ENCODE measurements at places on chromosomes 16 and 17.
A peak's percentile ranks its signal among the peaks of the same experiment; 100 is the strongest.

DNA sequence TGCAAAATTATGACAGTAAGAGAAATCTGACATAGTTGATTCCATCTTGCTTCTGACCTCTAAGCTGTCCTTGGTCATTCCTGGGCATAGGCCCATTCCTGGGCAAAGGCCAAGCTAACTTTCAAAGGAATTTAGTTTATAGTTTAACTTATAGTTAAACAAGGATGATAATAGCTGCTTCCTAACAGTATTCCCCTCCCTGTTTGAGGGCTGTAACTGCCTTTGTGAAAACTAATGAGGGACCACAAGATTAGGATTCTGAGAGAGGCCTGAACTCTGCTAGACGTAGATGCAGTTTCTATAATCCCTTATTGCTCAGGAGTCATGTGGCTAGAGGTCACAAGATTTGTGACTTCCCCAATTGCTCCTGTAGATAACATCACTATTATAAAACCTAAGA, 80.2 kb upstream of the ASIC2 start:
- no peak for DNase-seq
- no peaks in the 10 kb centered on the region for H3K4me1 ChIP-seq
- H3K36me3 ChIP-seq: no peaks in the 10 kb centered on the region
- H3K27ac ChIP-seq: no peak overlapping the region
- H3K27me3 ChIP-seq: no peaks in the 10 kb centered on the region

DNA sequence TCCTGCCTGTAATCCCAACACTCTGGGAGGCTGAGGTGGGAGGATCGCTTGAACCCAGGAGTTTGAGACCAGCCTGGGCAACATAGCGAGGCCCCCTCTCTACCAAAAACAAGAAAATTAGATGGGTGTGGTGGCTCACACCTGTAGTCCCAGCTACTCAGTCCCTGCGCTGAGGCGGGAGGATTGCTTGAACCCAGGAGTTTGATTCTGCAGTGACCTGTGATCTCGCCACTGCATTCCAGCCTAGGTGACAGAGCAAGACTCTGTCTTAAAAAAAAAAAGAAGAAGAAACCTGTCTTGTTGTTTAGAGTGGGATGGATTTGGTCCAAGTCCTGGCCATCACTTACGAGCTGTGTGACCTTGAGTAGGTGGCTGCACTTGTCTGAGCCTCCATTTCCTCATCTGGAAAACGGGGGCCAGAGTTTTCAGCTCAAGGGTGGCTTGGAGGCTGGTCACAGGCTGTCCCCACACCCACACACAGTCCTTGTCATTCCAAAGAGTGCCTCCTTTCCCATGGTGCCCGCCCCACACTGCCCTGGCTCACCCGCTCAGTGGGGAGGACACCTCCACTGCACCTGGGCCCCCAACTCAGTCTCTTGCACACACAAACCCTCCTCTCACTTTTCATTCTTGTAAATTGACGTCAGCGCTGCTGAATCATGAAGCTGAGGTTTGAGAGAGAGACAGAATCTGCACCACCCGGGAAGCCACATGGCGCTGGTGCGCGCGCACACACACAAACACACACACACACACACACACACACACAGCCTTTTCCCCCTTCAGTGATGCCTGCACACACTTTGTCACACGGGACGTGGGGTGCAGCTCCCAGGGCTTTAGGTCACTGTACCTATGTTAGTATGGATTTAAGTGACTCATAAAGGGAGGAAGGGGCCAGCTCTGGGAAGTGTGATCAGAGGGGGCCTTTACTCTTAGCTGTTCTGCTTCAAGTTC, 4.2 kb downstream of the SOCS1 start:
- peaks cover 2% of the 10 kb centered on the region for H3K36me3 ChIP-seq
- H3K27ac ChIP-seq: no peak overlapping the region
- H3K4me1 ChIP-seq: peaks cover 1% of the 10 kb centered on the region

DNA sequence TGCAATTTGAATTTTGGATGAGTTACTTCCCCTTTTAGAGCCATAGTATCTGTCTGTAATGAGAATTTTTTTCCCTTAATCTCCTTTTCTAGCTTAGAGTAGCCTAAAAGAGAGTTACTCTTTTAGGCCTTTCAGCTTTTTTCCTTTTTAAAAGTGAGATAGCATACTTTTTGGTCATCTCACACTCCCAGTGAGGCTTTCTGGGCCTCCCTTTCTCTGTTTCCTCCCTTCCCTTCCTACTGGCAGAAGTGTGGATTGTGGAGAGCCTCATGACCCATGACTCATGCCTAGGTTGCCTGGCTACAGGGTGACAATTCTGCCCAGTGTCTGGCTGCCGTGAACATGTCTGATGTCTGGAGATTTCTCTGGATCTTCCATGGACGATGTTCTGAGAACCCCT, 15.2 kb downstream of the KRT23 start:
- no peak overlapping the region for H3K27ac ChIP-seq
- H3K4me1 ChIP-seq: no peaks in the 10 kb centered on the region
- DNase-seq: peak; percentile 68
- no peaks in the 10 kb centered on the region for H3K36me3 ChIP-seq
- peaks cover 4% of the 10 kb centered on the region for H3K27me3 ChIP-seq
- no peak overlapping the region for H3K4me3 ChIP-seq

DNA sequence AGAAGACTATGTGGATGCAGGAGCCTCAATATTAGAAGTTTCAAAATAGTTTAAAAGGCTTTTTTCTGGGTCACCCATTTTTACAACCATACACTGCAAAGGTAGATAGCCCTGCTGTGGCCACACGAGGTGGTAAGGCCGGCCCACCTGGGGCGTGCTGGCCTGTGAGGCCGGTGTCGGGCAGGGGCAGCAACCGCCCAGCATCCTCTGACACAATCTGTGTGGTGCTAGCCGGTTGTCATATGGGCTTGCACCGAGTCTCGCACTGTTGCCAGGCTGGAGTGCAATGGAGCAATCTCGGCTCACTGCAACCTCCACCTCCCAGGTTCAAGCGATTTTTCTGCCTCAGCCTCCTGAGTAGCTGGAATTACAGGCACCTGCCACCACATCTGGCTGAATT, 44.0 kb downstream of the CFAP20 start:
- no peaks in the 10 kb centered on the region for H3K27me3 ChIP-seq
- H3K4me1 ChIP-seq: no peaks in the 10 kb centered on the region
- no peak for DNase-seq

- no peaks in the 10 kb centered on the region for H3K27me3 ChIP-seq
- H3K27ac ChIP-seq: no peak overlapping the region
- H3K4me1 ChIP-seq: no peaks in the 10 kb centered on the region
- DNase-seq: no peak
- H3K36me3 ChIP-seq: no peaks in the 10 kb centered on the region
Measured at GRCh38 chr16:47374629-47375028, 86.2 kb downstream of the ITFG1 start.

DNA sequence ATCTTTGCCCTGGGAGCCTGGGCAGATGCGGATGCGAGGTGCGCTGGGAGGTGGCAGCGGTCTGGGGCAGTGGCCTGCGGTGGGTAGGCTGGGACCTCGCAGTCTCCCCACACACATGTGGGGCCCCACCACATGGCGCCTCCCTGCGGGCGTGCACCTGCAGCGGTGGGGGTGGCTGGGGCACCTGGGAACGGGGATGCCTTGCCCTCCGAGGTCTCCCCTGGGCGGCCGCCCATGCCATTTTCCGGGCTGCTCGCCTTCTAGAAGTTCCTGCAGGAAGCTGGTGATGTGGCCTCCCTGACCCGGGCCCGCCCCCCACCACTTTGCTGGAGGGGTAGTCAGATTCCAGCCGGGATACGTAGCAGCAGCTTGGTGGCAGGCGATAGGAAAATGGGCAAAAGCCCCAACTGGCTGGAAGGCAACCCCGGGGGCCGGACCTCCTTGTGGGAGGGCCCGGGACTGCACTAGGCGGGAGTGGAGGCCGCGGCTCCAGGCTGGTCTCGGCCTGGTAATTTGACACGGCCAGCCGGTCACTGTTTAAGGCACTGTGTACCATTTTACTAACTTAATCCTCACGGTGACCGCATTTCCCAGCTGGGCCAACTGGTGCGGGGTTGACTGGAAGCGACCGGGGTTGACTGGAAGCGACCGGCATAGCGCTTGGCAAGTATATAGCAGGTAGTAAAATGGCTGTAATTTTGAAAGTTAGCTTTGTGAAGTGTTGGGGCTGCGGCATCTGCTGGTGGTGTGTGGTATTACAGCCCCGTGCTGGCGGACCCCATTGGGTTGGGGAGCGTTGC, 38.5 kb downstream of the IGF2BP1 start:
- H3K4me1 ChIP-seq: no peaks in the 10 kb centered on the region
- no peaks in the 10 kb centered on the region for H3K27me3 ChIP-seq
- H3K27ac ChIP-seq: no peak overlapping the region
- H3K36me3 ChIP-seq: no peaks in the 10 kb centered on the region

Measured in small intestine (tissue), 16 donors.